ENCODE measurements at places on chromosomes 2 and 18.

- DNase-seq, result no peak
These were observed 9.3 kb downstream of the HADHA start for GRCh38 chr2:26235089-26235488.

- no peak for DNase-seq
These were observed 8.1 kb downstream of the SUPT7L start for GRCh38 chr2:27655155-27655951.

- no peak for DNase-seq
These were observed 76.5 kb downstream of the MEX3C start for GRCh38 chr18:51120809-51121596.

DNA sequence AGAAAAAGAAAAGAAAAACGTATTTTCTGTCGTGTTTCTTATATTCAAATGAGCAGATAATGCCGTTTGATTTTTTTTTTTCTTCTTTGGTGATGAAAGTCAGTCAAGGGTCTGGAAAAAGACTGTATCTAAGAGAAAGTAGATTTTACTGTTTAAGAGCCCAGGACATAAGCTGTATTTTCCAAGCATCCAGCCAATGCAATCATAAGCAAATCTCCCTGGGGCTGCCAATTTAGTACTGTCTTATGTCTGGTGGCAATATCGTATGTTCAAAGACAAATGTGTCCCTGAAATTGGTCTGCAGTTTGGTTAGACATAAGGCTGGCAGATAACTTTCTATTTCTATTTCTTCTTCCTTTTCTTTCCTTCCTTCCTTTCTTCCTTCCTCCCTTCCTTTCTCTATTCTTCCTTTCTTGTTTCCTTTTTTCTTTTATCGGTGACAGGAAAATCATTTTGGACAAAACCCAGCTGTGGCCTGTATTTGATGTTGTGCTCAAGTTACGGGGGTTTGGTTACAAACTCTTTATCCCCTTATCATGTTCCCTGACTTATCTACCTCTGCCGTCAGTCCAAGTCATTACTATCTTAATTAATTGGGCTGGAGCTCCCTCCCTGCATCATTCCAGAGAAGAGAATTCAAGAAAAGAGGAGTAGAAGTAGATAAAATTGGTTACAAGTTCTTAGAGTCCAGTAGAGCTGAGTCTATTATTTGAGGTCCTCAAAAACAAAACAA, 683.4 kb upstream of the FSHR start:
- no peak for DNase-seq

GRCh38 chr2:182949572-182950189, 83.2 kb upstream of the FRZB start:
- no peak for DNase-seq

DNA sequence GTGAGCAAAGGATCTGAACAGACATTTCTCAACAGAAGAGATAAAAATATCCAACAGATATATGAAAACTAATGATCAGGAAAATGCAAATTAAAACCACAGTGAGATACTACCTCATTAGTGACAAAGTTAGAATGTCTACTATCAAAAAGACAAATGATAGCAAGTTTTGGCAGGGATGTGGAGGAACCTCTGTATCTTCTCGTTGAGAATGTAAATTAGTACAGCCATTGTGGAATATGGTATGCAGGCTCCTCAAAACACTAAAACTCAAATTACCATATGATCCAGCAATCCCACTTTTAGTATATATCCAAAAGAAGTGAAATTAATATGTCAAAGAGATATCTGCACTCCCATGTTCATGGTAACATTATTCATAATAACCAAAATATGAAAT, 427.1 kb downstream of the LRRTM4 start:
- no peak for DNase-seq

DNA sequence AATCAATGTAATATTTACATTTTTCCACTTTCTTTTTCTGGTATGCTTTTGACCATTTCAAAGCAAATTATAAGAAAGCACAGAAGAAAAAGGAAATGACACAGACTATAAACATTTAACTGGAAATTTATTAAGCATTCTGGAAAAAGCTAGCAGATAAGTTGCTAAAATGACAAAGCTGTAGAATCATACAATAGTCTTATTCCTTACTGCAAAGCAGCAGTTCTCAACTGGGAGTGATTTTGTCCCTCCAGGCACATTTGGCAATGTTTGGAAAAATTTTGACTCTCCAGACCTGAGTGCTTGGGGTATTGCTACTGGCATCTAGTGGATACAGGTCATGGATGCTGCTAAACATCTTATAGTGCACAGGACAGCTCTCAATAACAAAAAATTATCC, 75.1 kb downstream of the MBD5 start:
- DNase-seq, result no peak

All from stimulated activated CD8-positive, alpha-beta memory T cell treated with anti-CD3 and anti-CD28 coated beads, Interleukin-7, amount 100 ng/mL, for 48 hours (primary cell).